ENCODE measurements at places on chromosomes 16 and 17.

- DNase-seq, result no peak
Observed at GRCh38 chr17:36544044-36544306, 744 bp upstream of the GGNBP2 start.

- DNase-seq, result no peak
Observed at GRCh38 chr16:71852158-71852557, 6.4 kb downstream of the ATXN1L start.

DNA sequence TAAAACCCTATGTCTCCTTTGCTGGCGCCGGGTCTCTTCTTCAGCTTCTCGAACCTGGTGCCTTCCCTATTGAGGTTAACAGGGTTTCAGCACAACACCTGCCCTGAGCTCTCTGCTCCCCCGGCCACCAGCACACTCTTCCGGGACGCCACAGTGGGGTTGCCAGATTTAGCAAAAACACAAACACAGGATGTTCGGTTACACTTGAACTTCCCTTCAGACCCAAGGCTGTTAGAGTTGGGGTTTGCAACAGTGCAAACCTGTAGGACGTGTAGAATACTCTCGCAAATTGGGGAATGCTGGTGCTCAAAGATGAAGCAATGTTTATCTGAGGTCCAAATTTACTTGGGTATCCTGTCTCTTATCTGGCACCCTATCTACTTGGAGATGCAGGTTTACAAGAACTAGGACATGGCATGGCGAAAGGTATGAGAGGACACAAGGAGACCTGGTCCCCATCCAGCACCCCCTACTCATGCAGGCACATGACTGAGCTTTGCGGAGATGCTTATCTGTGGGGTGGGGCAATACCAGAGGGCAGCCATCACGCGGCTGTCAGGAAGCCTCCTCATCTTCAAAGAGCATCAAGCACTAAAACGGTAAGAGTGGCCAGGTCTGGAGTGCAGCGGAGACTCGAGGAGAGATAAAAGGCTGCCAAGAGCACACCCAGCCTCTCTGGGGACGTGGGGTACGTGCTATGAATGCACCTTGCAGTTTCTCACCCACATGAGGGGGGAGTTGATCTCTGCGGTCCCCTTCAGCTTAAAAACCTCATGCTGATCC, 52.8 kb downstream of the SDK2 start:
- DNase-seq, result no peak

DNA sequence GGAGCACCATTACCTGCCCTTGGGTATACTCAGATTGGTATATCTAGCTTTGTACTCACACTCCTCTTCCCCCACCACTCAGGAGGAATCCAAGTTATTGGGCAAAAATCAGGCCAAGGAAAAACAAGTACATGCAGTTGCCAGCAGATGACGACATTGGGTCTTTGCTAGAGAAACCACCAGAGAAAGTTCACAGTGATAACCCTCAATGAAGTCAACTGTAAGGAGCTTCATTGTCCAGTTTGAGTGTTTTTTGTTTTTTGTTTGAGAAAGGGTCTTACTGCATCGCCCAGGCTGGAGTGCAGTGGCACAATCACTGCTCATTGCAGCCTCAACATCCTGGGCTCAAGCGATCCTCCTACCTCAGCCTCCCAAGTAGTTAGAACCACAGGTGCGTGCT, 34.6 kb upstream of the TOX3 start:
- DNase-seq, result no peak

DNA sequence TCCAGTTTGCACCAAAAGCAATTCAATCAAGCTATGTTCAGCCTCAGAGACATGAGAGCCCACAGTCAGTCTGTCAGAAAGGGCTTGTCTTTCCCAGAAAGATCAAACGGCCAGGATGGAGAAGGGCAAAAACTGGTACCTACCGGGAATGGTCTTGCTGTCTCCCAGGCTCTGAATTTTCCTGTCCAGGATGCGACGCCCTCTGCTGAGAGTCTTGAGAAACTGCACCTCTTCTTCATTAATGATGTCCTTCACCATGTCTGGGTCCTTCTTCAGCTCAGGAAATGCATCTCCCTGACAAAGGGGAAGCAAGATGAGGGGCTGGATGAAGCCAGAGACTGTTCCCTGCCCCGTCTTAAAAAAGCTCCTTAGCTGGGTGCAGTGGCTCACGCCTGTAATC, 15.8 kb upstream of the EXOSC6 start:
- no peak for DNase-seq

DNA sequence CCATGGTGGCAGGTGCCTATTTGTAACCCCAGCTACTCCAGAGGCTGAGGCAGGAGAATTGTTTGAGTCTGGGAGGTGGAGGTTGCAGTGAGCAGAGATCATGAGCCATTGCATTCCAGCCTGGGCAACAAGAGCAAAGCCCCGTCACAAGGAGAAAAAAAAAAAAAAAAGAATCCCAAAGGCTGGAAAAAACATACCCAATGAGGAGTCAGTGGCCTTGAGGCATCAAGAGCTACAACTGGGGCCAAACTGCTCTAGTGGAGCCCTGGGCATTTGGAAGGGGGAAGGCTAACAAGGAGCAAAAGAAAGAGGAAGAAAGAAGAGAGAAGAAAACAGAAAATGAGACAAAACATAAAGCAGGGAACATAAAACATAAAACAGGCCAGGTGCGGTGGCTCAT, 6.9 kb downstream of the CHST6 start:
- no peak for DNase-seq

GRCh38 chr17:80817861-80818260, 173.8 kb upstream of the CHMP6 start:
- no peak for DNase-seq

- no peak for DNase-seq
Observed at GRCh38 chr16:86307514-86307903, 202.8 kb upstream of the FOXF1 start.

DNA sequence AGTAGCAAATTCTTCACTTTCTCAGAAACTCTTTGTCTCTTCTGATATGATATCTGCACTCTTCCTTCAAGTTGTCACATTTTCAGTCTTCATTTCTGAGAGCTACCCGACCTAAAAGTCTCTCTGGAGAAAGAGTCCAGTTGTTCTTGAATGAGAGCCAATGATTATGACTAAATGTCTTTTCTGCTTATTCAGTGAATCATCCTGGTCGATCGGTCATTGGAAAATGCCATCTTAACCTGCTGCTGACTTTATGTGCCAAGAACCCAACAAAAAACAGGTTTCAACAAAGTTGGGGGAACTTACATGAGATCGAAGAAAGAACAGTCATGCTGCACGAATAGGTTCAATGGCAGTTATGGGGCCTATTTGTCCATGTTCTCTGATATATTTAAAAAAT, 15.9 kb downstream of the SOX9 start:
- DNase-seq, result no peak

GRCh38 chr17:64234961-64235360, 28.1 kb downstream of the TEX2 start:
- no peak for DNase-seq
